Breast epithelium (tissue), 4 donors: ENCODE measurements at places on chromosomes 7 and 10. TPM values are rescaled to one million over a fixed set of nuclear protein-coding genes. Genes with fewer than 3 reads are reported as not detected.

Gene TMEM176B
- total RNA-seq, result 75.5 TPM

Gene LIPM
- total RNA-seq, result not detected

Gene DNA2
- 3.4 TPM for total RNA-seq

Gene DOCK4
- total RNA-seq, result 43.3 TPM

Gene SMO
- total RNA-seq, result 11.8 TPM

Gene EPDR1
- total RNA-seq, result 8.2 TPM

Gene RADIL
- 4.4 TPM for total RNA-seq

Gene SPAG6
- 4.9 TPM for total RNA-seq

Gene ADAM22
- total RNA-seq, result 7.5 TPM

Gene LYZL2
- not detected for total RNA-seq

- no peak overlapping the region for H3K27ac ChIP-seq
- no peak overlapping the region for H3K4me3 ChIP-seq
- H3K36me3 ChIP-seq, result no peaks in the 10 kb centered on the region
- no peak for DNase-seq
Measured at GRCh38 chr7:143454091-143454680, 10.9 kb downstream of the TAS2R60 start.

- DNase-seq, result no peak
- H3K4me1 ChIP-seq, result no peaks in the 10 kb centered on the region
- H3K27ac ChIP-seq, result no peak overlapping the region
- no peaks in the 10 kb centered on the region for H3K27me3 ChIP-seq
- H3K4me3 ChIP-seq, result no peak overlapping the region
- no peaks in the 10 kb centered on the region for H3K36me3 ChIP-seq
Measured at GRCh38 chr10:95628786-95629185, 27.7 kb downstream of the ALDH18A1 start.

GRCh38 chr10:123402656-123403055, 248.5 kb downstream of the BUB3 start:
- H3K4me1 ChIP-seq, result no peaks in the 10 kb centered on the region
- no peaks in the 10 kb centered on the region for H3K27me3 ChIP-seq
- H3K27ac ChIP-seq, result no peak overlapping the region

DNA sequence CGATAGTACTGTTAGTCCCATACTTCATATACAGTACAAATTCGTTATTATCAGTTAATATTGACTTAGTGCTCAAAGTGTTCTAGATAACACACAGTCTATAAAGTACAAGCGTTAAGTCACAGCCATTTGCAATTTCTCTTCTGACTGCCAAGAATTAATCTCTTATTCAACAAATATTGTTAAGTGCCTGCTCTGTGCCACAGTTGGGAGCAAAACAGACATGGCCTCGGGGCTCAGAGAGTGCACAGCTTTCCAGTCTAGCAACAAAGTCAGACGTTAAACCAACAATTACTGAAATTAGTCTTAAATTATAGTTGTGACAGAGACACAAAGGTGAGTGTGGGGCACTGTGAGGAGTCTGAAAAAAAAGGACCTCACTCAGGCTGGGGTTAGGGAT, 113.0 kb upstream of the DPP6 start:
- H3K4me3 ChIP-seq, result no peak overlapping the region
- H3K36me3 ChIP-seq, result no peaks in the 10 kb centered on the region
- H3K27me3 ChIP-seq, result no peaks in the 10 kb centered on the region
- DNase-seq, result no peak

GRCh38 chr7:105786520-105787470, 89.6 kb downstream of the ATXN7L1 start:
- H3K4me1 ChIP-seq, result no peaks in the 10 kb centered on the region
- no peaks in the 10 kb centered on the region for H3K36me3 ChIP-seq
- DNase-seq, result no peak
- H3K4me3 ChIP-seq, result no peak overlapping the region
- no peak overlapping the region for H3K27ac ChIP-seq
- no peaks in the 10 kb centered on the region for H3K27me3 ChIP-seq

DNA sequence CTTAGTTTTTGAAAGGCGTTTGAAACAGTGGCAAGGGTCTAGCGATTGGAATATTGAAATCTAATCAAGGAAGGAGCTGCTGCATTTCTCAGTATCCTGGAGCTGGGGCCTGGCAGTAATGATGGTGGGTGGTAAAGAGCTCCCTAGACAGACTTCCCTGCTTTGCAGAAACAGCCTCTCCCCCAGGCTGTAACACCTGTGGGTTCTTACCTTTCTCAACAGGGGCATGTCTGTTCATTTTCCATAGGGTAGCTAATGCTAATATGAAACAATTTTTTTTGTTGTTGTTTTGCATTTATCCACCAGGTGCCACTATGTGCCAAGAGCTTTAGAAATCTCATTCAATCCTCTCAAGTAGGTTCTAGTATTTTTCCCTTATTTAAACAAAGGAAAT, 345.5 kb downstream of the REEP3 start:
- H3K4me3 ChIP-seq, result no peak overlapping the region
- peaks cover 23% of the 10 kb centered on the region for H3K27me3 ChIP-seq
- no peaks in the 10 kb centered on the region for H3K36me3 ChIP-seq
- H3K4me1 ChIP-seq, result no peaks in the 10 kb centered on the region
- no peak overlapping the region for H3K27ac ChIP-seq

DNA sequence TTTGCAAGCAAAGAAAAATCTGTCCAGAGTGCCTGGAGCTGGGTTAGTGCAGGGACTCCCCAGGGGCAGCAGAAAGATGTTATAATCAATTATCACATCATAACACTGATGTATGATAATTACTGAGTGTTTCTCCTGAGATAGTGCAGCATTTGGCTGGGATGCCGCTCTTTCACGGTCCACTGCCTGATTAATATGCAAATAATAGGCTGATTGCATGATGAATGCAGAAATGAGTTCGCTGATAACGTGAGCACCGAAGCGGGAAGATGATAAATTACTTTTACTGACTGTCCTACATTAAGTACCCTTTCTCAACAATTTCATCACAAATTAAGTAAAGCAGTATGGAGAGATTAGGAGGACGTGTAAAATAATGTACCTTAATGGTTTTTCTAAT, 71.4 kb upstream of the SH2B2 start:
- H3K27me3 ChIP-seq, result no peaks in the 10 kb centered on the region
- H3K4me1 ChIP-seq, result no peaks in the 10 kb centered on the region
- H3K4me3 ChIP-seq, result no peak overlapping the region
- no peaks in the 10 kb centered on the region for H3K36me3 ChIP-seq
- DNase-seq, result no peak

- DNase-seq, result no peak
- H3K4me1 ChIP-seq, result no peaks in the 10 kb centered on the region
- H3K27ac ChIP-seq, result no peak overlapping the region
Measured at GRCh38 chr7:24727154-24728120, 29.8 kb downstream of the GSDME start.

DNA sequence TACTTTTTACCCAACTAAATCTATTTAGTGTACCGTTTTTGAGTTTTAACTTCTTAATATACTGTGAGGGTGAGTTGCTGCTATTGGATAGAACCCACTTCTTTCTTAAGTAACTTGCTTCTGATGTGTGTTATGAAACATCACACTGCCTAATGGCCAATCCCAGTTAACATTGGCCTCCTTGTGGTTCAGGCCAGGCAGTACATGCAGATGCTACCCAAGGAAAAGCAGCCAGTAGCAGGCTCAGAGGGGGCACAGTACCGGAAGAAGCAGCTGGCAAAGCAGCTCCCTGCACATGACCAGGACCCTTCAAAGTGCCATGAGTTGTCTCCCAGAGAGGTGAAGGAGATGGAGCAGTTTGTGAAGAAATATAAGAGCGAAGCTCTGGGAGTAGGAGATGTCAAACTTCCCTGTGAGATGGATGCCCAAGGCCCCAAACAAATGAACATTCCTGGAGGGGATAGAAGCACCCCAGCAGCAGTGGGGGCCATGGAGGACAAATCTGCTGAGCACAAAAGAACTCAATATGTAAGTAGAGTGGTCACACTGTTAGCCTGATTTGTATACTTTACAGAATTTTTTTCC, 39.7 kb downstream of the TES start:
- H3K36me3 ChIP-seq, result no peaks in the 10 kb centered on the region
- no peak for DNase-seq

GRCh38 chr7:22551768-22552513, 52.0 kb upstream of the STEAP1B start:
- DNase-seq, result no peak
- peaks cover 5% of the 10 kb centered on the region for H3K27me3 ChIP-seq
- no peak overlapping the region for H3K27ac ChIP-seq
- H3K36me3 ChIP-seq, result no peaks in the 10 kb centered on the region

- H3K4me1 ChIP-seq, result no peaks in the 10 kb centered on the region
- H3K36me3 ChIP-seq, result no peaks in the 10 kb centered on the region
- peak overlapping the region; percentile 8 for H3K4me3 ChIP-seq
- peak overlapping the region; percentile 73 for H3K27ac ChIP-seq
- no peaks in the 10 kb centered on the region for H3K27me3 ChIP-seq
- no peak for DNase-seq
Measured at GRCh38 chr7:107694386-107694785, 33.8 kb downstream of the SLC26A4 start.

DNA sequence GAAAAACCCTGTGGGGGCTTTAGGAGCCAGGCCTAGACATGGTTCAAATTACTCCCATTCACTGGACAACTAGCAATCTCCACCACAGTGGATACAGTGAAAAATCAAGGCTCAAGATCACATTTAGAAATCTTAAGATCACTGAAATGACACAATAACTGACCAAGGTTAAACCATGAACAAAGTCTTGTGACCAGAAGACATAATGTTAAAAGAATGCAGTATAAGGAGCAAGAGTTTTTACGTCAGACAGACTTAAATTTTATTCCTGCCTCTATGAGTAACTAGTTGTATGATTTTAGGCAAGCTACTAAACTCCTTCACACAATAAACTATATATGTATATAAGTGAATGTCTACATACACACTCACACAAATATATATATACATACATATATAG, 68.5 kb downstream of the MICU1 start:
- DNase-seq, result no peak
- no peak overlapping the region for H3K27ac ChIP-seq
- H3K36me3 ChIP-seq, result no peaks in the 10 kb centered on the region
- no peaks in the 10 kb centered on the region for H3K4me1 ChIP-seq
- no peak overlapping the region for H3K4me3 ChIP-seq

GRCh38 chr10:13670311-13670710, 83.5 kb downstream of the PRPF18 start:
- no peak overlapping the region for H3K4me3 ChIP-seq
- H3K36me3 ChIP-seq, result no peaks in the 10 kb centered on the region
- DNase-seq, result no peak
- H3K4me1 ChIP-seq, result no peaks in the 10 kb centered on the region
- no peaks in the 10 kb centered on the region for H3K27me3 ChIP-seq

DNA sequence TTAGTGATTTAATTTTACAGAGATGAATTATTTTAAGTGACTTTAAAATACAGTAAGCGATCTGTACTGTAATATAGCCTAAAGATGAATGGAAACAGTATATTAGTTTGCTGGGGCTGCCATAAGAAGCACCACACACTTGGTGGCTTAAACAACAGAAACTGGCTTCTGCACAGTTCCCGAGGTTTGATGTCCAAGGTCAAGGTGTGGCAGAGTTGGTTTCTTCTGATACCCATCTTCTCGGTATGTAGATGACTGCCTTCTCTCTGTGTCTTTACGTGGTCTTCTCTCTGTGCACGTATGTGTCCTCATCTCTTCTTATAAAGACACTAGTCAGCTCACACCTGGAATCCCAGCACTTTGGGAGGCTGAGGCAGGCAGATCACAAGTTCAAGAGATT, 64.0 kb upstream of the KMT2E start:
- no peaks in the 10 kb centered on the region for H3K36me3 ChIP-seq
- no peaks in the 10 kb centered on the region for H3K27me3 ChIP-seq
- no peak overlapping the region for H3K27ac ChIP-seq
- H3K4me1 ChIP-seq, result no peaks in the 10 kb centered on the region

DNA sequence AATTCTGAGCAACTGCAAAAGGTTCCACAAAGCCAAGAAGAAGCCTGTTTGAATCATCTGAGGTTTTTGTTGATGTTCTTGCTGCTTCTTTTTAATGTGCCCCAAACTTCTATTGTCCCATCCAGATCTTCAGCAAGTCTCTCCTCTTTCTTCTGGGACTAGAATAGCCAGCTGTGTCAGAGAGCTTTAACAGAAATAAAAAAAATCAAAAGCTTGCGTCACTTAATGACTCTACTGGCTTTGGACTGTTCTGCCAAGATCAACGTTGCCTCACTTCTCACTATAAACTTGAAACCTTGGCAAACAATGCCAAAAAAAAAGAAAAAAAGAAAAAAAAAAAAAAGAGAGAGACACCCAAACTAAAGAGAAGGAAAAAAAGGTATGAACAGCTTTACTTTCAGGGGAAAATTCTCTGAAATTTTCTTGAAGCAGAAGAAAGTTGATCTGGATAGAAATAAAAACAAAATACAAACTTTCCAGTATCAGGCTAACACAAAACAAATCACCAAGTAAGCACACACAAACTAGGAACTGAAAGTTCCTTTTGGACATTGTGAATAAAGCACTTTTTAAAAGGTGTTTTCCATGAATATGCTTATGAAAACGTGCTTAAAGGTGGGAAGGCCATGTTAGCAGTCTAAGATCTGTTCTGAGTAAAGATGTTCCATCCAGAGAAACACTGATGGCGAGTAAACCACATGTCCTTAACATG, 14.8 kb downstream of the USP54 start:
- peak overlapping the region; percentile 21 for H3K4me3 ChIP-seq
- H3K27ac ChIP-seq, result peak overlapping the region; percentile 91
- no peaks in the 10 kb centered on the region for H3K36me3 ChIP-seq
- DNase-seq, result peak; percentile 44

DNA sequence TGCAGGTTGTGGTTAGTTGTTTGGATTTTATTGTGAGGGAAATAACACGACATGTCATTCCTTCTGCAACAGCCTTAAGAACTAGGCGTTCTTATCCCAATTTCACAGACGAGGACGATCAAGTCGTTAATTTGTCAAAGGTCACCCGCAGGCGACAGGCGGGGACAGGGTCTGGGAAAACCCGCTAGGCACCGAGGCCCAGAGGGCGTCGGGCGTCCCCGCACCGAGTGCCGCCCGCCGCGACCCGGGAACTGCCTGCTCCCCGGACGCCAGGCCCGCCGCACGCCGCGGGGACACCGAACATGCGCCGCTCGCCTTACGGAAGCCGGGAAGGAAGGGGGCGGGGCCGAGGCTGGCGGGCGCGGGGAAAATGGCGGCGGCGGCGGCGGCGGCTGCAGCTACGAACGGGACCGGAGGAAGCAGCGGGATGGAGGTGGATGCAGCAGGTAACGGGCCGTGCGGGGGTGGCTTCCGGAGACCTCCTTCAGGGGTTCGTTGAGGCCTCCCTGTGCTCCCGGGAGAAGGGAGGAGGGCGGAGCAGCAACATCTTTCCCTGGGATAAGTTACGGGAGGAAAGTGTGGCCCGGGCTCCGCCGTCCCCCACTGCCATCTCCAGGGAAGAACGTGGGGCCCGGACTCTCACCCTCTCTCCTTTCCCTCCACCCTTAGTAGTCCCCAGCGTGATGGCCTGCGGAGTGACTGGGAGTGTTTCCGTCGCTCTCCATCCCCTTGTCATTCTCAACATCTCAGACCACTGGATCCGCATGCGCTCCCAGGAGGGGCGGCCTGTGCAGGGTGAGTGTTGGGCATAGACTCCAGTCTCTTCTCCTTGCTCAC, at the start of gene COPS6:
Gene COPS6, plus strand, starts transcription at position 349 of the 837 bp plus-strand sequence. Its CDS starts 22 bp downstream, at position 371.
- H3K27me3 ChIP-seq, result no peaks in the 10 kb centered on the region
- DNase-seq, result peak; percentile 83
- H3K36me3 ChIP-seq, result peaks cover 9% of the 10 kb centered on the region
- H3K4me3 ChIP-seq, result peak within 1 kb of the TSS; percentile 78
- peaks cover 3% of the 10 kb centered on the region for H3K4me1 ChIP-seq
